ENCODE measurements at places on chromosomes 2 and 18.

DNA sequence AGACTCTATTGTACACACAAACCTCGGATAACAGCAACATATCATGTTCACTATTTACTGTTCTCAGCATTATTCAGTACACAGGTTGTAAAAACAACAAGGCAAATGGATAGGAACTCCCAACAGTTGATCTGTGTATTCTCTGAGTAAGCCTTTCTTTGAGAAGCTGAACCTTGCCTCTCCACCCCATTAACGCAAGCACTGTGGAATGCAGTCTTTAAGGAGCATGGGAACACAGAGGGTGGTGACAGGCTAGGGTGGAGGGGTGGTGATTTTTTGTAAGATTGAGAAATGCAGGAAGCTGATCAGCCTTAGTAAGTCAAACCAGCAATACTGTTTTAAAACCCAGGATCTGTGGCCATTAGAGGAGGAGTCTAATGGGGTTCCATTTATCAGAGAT lies 19.6 kb upstream of the SERPINB11 start:
- DNase-seq: peak; percentile 94

DNA sequence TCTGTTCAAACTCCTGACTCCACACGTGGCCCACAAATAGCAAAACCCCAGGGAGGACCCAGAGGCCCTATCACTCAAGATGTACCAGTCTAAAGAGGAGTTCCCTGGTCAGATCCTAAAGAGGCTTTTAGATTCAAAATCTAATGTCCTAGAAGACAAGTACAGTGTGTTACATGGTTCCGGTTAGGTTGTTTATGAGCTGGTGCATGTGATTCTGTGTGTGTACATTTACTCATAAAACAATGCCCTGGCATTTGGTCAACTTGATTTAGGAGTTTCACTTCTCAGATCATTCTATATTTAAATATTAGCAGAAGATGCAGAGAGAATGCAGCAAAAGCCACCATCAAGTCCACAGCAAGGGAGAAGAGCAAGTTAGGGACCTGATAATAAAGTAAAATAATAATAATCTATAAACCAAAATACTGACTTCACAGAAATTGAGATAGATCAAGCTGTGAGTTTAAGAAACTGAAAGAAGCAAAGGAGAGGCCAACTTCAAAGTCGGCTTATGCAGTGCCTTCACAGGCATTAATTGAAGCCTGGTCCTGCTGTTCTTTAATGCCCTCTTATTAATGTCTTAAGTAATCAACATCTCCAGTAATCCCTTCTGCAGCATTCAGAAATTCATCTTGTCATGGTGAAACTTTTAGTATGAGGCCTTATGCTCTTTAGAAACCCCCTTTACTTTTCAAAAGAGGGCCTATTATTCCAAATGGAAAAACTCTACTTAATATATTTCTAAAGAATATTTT lies 4.2 kb upstream of the AP1S3 start:
- peak; percentile 89 for DNase-seq

DNA sequence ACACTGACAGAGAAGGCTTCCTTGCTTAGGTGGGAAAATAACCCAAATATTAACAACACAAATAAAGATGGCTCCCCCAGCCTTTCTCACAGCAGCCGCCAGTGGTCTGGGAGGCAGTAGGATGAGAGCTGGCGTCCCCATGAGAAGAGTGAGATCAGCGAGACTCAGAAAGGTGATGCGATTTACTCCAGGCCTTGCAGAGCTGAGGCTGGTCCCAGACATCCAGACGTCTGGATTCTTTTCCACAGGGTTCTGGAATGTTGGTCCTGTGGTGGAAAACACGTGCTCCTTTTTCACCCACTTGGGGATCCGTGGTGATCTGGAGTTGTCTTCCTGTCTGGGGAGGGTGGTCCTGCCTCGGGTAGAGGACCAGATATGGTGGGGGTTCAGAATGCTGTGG lies 190.6 kb downstream of the CTIF start:
- no peak for DNase-seq

GRCh38 chr2:151302879-151303278 lies 13.4 kb upstream of the NMI start:
- DNase-seq: no peak

- DNase-seq: no peak
These were observed 133.1 kb downstream of the MREG start for GRCh38 chr2:215879977-215880940.

GRCh38 chr2:135212757-135213156 lies 160.7 kb downstream of the RAB3GAP1 start:
- no peak for DNase-seq

- no peak for DNase-seq
These were observed 40.6 kb upstream of the GPAT2 start for GRCh38 chr2:96075199-96075771.

DNA sequence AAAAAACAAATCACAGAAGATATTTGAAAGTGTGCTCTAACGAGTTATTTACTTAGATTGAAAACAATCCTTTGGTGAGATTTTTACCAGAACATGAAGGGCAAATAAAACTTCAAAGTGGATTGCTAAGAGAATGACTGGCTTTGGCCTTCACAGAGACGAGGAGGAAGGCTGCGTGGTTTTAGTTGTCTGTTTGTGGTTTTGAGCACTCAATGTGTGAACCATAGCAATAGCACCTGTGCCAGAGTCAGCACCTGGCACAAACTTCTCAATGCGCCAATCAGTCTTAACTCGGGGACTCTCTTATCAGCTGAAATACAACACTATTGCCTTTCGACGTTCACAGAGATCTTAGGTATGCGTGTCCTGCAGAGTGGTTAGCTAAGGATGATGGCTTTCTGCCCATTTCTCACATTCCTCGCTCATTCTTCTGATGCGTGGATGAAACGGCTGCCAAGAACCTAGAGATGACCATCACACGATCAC lies 70.0 kb downstream of the MBP start:
- DNase-seq: no peak

DNA sequence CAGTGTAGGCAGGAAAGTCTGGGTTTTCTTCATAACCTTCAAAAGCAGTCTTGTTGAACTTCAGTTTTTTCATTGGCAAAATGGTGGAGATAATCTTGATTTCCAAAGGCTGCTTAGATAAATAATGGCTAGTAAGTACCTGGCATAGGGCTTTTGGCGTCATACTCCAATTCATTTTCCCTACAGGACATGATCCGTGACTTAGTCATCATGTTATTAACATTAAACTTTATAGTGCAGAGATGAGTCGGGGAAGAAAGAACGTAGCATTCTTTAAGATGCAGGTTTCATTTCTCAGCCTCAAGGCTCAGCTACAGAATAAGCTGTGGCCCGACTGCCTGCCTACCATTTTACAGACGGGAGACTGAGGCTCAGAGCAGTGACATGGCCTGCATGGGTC lies 64.0 kb downstream of the RALBP1 start:
- no peak for DNase-seq

DNA sequence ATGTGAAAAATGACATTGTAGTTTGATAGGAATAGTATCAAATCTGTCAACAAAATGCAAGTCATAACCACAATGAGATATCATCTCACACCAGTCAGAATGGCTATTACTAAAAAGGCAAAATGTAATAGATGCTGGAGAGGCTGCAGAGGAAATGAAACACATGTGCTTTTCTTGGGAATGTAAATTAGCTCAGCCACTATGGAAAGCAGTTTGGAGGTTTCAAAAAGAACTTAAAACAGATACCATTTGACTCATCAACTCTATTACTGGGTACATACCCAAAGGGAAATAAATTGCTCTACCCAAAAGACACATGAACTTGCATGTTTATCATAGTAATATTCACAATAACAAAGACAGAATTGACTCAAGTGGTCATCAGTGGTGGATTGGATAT lies 572.6 kb downstream of the TRIB2 start:
- DNase-seq: no peak

- DNase-seq: no peak
These were observed 89.9 kb upstream of the CDCA7 start for GRCh38 chr2:173264603-173265366.

GRCh38 chr2:155689791-155690190 lies 642.7 kb downstream of the NR4A2 start:
- DNase-seq: no peak

DNA sequence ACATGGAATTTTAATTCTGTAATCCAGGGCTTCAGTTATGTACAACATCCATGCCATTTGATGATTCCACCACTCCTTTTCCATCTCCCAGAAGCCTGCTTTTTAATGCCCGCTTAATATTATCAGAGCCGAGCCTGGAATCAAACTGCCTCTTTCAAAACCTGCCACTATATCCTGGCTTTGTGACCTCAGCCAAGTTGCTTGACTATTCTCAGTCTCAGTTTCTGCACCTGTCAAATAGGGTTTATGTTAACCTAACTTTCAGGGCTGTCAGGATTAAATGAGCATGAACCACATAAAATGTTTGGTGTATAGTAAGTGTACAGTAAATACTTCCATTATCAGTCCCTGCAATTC lies 108.7 kb downstream of the XRCC5 start:
- no peak for DNase-seq

- DNase-seq: no peak
These were observed 22.8 kb downstream of the PER2 start for GRCh38 chr2:238265605-238266004.

GRCh38 chr18:35127201-35127600 lies 86.0 kb downstream of the MAPRE2 start:
- DNase-seq: no peak

DNA sequence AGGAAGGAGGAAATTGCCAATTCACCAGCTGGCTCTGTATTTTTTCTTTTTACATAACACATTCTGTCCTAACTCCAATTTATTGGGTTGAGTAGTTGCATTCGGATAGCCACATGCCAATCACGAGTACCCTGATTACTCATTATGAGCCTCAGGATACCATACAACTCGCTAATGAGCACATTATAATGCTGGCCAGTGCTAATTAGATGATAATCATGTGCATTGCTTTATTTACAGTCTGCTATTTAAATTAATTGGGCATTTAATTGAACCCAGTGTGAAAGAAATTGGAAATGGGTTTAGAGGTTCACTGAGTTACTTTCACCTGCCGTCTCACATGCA lies 15.2 kb downstream of the G6PC2 start:
- no peak for DNase-seq

- DNase-seq: no peak
These were observed 706.5 kb upstream of the FAM98A start for GRCh38 chr2:34305587-34305986.

DNA sequence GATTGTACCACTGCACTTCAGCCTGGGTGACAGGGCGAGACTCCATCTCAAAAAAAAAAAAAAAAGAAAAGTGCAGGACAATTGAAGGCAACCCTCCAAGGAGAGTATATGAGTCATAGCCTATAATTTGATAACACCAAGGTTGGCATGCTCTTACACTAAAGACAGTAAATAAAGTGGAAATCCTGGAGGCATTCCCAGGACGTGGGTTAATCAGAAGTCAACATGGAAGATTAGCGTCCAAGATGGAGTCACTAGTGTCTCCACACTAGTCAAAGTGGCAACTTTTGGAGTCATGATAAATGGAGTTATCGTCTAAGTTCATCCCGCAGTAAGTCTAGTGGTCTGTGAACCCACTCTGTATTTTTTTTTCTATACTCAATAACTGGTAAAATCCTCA lies 21.2 kb upstream of the UGGT1 start:
- DNase-seq: peak; percentile 56

DNA sequence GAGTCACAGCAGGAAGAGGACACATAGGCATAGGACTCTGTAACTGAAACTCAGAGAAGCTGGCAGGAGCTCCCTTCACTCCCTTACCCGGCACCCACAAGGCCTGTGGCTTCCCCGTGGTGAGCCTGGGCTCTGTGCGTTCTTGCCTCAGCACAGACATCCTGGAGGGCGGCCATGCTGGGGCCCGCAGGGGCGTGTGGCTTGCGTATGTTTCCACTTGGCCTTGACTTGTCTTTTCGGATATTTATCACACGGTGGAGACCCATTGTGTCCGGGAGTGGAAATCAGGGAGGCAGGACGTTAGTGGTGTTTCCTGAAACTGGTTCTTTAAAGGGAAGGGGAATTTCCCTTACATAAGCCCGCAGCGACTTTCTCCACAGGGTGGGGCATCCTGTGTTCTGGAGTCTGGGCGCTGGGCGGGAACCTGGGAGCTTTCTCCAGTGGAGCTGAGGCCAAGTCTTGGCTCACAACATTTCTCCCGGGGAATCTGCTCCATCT lies 49.9 kb upstream of the EML6 start:
- no peak for DNase-seq
